ENCODE measurements at places on chromosomes 6 and 20.
A peak's percentile ranks its signal among the peaks of the same experiment; 100 is the strongest.

GRCh38 chr6:10962673-10963072, 75.8 kb downstream of the SYCP2L start:
- DNase-seq, result no peak

- no peak for DNase-seq
Measured at GRCh38 chr6:136823128-136823660, 802 bp downstream of the PEX7 start.

DNA sequence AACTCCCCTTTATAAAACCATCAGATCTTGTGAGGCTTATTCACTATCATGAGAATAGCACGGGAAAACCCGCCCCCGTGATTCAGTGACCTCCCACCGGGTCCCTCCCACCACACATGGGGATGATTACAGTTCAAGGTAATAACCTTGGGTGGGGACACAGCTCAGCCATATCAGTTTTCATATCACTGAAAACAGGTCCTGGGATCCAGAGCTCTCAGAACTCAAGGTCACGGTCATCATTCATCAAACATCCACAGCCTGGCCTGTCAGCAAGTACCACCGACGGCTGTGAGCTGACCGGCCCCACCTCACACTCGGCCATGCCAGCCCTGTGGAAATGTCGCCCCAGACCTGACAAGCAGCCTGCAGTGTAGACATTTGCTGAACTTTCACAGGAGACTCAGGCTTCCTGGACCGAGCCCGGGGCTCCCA, 14.1 kb upstream of the FRMD1 start:
- no peak for DNase-seq

DNA sequence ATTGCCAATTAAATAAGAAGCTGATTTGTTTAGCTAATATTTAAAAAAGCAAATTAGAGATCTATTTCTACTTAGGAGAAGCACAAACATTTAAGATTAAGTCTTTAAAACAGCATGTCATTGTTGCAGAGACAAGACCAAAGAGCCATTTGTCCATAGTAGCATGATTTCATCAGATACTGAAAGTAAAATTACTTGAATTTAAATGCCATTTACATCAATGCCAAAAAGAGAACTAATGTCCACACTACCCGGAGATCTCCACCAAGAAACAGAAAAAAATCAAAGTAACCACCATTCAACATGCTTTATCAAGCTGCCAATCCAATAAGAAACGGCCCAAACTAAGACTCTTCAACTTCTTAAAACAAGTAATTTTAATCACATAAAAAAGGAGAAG, 15.7 kb downstream of the AURKA start:
- DNase-seq, result no peak

GRCh38 chr6:4256969-4257368, 121.6 kb upstream of the ECI2 start:
- DNase-seq, result no peak

- DNase-seq, result no peak
Measured at GRCh38 chr6:14085176-14085787, 32.3 kb upstream of the CD83 start.

DNA sequence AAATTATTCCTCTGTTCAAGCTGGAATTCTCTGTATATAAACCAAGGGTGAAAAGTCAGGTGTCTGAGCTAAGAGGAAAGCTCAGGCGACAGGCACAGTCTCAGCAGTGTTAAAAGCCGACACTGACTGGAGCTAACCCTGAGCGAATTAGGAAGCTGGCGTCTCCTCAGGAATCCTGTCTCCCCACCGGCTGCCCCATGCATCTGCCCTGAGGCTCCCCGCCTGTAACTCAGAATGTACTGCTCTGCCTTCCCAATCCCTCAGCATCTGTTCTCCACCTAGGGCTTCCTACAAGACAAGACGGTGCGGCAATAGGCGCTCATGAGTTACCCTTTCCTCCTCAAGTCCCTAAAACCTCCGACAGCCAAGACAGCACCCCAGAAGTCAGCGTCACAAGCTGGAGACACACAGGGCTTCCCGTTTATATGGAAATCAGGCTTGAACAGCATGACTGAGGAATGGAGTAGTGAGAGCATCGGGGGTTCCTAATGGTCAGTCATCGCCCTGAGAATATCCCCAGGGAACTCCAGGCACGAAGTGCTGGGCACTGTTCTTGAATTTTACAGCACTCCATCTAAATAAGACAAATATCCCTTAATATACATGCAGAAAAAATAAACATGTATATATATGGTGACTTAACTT, 33.5 kb downstream of the WDR27 start:
- no peak for DNase-seq

GRCh38 chr20:25238319-25239037, 9.4 kb upstream of the PYGB start:
- no peak for DNase-seq

DNA sequence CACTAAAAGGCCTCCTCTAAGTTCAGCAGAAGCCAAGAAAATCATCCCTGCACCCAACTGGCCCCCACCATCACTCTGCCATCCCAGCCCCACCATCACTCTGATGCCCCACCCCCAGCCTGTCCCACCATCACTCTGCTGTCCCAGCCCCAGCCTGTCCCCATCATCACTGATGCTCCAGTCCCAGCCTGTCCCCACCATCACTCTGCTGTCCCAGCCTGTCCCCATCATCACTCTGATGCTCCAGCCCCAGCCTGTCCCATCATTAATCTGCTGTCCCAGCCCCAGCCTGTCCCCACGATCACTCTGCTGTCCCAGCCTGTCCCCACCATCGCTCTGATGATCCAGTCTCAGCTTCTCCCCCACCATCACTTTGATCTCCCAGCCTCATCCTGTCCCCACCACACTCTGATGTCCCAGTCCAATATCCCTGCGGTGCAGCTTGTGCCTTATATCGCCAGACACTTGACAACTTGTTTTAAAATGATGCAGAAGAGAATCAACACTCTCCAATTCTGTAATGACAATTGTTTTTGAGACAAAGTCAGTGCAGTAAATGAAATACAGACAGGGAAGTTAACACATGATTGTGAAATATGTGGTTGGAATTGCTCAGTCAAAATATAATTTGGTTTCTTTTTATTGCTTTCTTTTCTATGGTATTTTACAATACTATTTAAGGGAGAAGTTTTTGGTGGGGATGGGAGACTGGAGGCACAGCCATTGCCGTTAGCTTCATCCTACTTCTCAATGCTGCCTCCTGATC, 100.8 kb downstream of the TNFAIP3 start:
- DNase-seq, result no peak

GRCh38 chr6:164991573-164991972, 317.8 kb downstream of the C6orf118 start:
- DNase-seq, result no peak

GRCh38 chr6:37316071-37316470, 37.7 kb upstream of the RNF8 start:
- DNase-seq, result no peak

DNA sequence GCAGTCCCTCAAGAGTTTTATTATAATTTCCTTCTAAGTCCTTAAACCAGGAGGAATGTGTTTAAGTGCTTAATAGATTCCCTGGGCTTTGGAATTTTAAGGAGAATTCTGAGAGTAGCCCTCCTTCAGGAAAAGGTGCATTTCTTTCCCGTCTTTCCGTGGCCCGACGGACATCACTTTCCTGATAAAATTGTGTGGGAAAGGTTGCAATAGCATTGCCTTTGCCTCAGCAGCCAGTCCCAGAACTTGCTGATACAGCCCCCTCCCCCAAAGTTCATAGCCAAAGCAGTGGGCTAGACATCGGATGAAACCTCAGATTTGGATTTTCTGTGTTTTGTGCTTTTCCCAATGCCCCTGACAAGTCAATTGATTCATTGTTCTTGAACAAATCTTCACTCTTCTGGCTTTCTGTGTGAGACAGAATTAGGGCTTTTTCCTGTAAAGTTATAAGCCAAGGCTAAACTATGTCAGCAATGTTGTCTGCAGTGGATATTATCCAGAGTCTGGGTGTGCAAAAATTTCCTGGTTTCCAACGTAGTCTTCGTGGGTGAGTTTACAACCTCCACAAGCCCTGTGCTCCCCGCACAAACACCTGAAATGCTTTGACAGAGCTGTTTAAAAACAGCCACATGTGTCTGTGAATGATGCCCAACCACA, 1.1 kb upstream of the SMOC2 start:
- DNase-seq, result no peak

DNA sequence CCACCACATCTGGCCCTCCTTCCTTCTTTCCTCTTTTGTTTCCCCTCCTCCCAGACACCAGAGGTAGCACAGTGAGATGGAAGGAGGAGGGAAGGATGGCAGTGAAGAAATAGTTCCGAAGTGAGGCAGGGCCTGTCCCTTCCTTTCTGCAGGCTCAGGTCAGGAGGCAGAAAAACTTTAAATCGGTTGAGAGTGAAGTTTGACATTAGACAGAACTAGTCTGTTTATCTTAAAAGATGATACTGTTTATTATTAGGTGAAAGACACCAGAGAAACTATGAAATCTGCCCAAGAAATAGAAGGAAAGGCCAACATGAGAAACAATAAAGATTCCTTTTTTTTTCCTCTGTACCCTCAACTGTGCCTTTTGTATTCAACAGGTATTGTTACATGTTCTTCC, 670.3 kb downstream of the UTRN start:
- DNase-seq, result no peak

- DNase-seq, result no peak
Measured at GRCh38 chr6:156980515-156980914, 203.3 kb downstream of the ARID1B start.

- DNase-seq, result no peak
Measured at GRCh38 chr20:5657876-5658200, 92.4 kb upstream of the SHLD1 start.

DNA sequence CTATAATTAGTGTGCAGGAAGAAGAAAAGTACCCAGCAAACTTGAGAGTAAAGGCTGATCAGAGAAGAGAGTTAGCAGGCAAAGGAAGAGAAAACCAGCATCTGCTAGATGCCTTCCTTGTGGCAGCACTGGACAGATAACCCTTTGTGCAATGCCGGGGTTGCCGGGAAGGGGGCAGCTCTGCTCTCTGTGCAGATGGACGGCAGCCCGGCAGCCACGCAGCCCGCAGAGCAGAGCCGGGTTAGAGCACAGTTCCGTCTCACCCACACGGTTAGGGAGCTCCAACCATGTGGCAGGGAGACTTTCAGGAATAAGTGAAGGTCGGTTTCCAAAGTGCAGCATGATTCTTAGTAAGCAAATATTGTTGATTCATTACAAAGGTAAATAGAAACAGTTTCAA, 80.0 kb upstream of the RPS6KA2 start:
- peak; percentile 19 for DNase-seq

- DNase-seq, result no peak
Measured at GRCh38 chr6:109377717-109378116, 4.5 kb downstream of the CD164 start.

DNA sequence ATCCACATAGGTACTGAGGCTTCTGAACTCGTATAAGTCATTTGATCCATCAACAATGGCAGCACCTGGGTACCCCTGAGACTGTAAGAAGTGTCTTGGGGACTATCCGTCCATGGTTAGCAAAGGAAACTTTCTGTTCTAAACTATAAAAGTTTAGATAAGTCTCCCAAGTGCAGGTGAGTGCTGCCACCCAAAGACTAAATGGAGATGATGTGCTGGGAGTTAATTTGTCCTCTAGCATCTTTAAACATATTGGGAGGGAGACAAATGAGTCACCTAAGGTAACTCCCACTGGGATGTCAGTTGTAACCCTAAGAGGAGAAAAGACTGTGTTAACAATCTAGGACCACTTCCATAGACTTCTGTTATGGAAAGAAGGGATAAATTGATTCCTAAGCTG, 6.2 kb downstream of the BEND6 start:
- no peak for DNase-seq

DNA sequence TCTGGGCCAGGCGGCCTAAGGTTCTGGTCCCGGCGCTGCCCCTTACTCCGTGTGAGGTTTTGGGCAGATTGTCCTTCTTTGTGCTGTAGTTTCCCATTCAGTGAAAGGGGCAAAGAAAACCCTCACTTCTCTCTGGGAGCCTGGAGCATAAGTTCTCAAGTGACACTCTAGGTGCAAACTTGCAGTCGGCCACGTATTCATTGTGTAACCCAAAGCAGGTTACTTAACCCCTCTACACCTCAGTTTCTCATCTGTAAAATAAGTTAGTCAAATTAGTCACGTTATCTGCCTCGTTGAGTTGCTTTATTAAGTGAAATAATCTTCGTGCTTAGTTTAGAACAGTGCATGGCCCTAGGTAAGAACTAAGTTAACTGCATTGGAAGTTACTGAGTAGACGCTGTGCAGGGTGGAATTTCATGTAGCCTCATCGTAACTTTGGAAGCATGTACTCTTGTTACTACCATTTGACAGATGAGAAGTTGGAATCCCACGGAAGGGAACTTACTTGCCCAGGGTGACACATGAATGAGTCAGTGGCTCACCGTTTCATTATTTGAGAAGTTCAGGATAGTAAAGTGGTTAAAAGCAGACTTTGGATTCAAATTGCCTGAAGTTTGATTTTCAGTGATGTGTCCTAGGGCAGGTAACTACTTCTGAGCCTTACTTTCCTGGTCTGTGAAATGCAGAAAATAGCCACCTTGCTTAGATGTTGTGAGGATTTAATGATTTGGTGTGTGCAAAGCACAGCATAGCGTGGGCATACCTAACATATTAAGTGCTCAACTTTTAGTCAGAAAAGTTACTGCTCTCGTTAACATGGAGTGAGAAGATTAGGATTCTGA, 556 bp upstream of the MROH8 start:
- DNase-seq, result no peak

- DNase-seq, result no peak
Measured at GRCh38 chr20:63194797-63195173, 21.1 kb downstream of the YTHDF1 start.

GRCh38 chr6:45044510-45045252, 283.4 kb upstream of the RUNX2 start:
- no peak for DNase-seq

DNA sequence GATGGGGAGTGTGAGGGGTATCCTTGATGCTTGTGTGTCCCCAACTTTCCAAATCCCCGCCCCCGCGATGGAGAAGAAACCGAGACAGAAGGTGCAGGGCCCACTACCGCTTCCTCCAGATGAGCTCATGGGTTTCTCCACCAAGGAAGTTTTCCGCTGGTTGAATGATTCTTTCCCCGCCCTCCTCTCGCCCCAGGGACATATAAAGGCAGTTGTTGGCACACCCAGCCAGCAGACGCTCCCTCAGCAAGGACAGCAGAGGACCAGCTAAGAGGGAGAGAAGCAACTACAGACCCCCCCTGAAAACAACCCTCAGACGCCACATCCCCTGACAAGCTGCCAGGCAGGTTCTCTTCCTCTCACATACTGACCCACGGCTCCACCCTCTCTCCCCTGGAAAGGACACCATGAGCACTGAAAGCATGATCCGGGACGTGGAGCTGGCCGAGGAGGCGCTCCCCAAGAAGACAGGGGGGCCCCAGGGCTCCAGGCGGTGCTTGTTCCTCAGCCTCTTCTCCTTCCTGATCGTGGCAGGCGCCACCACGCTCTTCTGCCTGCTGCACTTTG, at the start of gene TNF:
Gene TNF, plus strand, starts transcription at position 231 of the 567 bp plus-strand sequence. Its CDS starts 177 bp downstream, at position 408.
- DNase-seq, result no peak

DNA sequence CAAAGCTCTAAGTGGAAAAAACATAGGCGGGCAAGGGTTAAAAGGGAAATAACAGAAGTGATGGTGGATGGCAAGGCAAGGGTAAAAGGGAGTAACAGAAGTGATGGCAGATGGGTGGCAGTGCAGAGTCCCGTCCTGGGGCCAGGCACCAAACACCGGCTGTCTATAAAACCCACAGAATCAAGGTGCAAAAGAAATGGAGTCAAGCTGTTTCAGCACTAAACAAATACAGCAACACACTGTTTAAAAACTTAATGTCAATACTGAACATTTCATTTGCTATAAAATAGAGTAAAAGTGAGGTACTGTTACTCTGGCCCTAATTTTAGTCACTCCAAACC, 87.6 kb downstream of the MAN1A1 start:
- DNase-seq, result no peak

GRCh38 chr6:108621117-108621516, 60.4 kb downstream of the FOXO3 start:
- no peak for DNase-seq
